ENCODE measurements at places on chromosomes 16 and 17. TPM values are rescaled to one million over a fixed set of nuclear protein-coding genes. Genes with fewer than 3 reads are reported as not detected.
A peak's percentile ranks its signal among the peaks of the same experiment; 100 is the strongest.

GRCh38 chr17:39208893-39209292 lies 8.8 kb downstream of the RPL19 start:
- DNase-seq, result peak; percentile 79

- DNase-seq, result no peak
These were observed 56.9 kb upstream of the ALDH3A1 start for GRCh38 chr17:19805006-19805405.

GRCh38 chr16:65509172-65509571 lies 387.3 kb upstream of the CDH11 start:
- no peak for DNase-seq

YBX2 gene
- not detected for total RNA-seq

DNA sequence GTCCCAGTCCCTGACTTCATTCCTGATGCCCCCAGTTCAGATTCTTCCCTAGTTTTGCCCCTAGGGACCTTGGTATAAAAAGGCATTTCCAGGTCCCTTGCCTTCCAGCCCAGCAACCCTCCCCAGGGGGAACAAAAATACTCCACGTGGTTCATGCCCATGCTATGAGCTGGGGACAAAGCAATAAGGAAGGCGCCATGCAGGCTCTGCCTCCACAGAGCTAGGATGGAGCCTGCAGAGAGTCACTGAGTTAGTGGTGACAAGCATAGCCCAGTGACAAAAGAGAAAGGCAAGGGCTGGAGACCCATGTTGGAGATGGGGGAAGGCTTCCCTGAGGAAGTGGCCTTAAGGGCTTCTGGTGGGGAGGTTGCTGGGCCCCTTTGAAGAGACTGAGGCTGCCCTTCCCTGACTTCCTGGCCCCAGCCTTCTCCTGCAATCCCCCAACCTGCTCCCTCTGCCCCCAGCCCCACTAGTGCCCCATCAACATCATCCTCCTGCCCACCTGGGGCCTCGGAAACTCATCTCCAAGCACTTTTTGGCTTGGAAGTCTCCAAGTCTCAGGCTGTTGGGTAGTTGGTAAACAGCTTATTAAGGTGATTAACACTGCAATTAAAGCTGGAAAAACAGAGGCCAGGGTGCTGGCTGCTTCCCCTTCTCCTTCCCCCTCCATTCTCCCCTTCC lies 9.6 kb downstream of the DLX3 start:
- no peak for DNase-seq

GRCh38 chr17:81465910-81466309 lies 46.7 kb downstream of the ACTG1 start:
- no peak for DNase-seq

TSPAN10 gene
- total RNA-seq, result 0.49 TPM

All from SJCRH30 (cell line).